Stimulated activated CD8-positive, alpha-beta memory T cell treated with anti-CD3 and anti-CD28 coated beads, Interleukin-2, amount 100 ng/mL, for 48 hours (primary cell): ENCODE measurements at places on chromosomes 5 and 9.

GRCh38 chr9:87718852-87719612 lies 6.9 kb upstream of the CTSL start:
- DNase-seq: no peak

GRCh38 chr9:96417661-96418082 lies 498 bp downstream of the ZNF367 start:
- no peak for DNase-seq

- DNase-seq: no peak
These were observed 4.6 kb downstream of the ISOC1 start for GRCh38 chr5:129099184-129099569.

DNA sequence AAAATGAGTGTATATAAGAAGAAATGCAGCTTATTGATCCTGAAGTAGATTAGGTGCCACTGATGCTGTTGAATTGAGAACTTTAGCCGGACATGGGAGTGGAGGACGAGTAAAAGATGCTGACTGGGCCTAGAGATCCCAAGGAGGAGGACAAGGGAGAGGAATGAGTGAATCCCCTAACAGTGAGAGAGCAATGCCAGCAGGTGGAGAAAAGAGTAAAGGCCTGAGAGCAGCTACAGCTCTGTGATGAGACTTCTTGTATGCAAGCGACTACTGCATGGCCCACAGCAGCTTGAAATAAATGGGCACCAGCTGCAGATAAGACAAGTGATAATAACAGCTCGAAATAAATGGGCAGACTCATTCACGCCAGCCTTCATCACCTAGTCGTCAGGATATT lies 44.5 kb upstream of the JMY start:
- no peak for DNase-seq

- DNase-seq: no peak
These were observed 8.6 kb downstream of the SLC6A3 start for GRCh38 chr5:1436681-1437080.

GRCh38 chr5:36904677-36905076 lies 28.1 kb downstream of the NIPBL start:
- DNase-seq: no peak

GRCh38 chr9:24464319-24464951 lies 81.3 kb downstream of the IZUMO3 start:
- DNase-seq: no peak

DNA sequence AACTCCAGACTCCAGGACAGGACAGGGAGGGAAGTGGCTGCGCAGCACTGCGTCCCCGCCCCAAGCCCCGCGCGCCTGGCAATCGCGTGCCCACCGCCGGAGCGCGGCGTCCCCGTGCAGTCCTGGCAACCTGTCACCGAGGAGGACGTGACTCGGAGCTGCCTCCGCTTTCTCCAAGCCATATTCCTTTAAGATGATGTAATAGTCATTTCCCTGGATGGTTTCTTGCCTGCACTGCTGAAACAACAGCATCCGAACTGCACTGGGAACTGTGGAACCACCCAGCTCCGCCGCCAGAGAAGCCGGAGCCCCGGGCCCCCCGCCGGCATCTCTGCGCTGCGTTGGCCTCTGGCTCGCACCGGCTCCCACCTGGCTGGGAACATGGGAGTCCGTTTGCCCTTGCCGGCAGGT lies 34.5 kb downstream of the KCTD16 start:
- DNase-seq: no peak

DNA sequence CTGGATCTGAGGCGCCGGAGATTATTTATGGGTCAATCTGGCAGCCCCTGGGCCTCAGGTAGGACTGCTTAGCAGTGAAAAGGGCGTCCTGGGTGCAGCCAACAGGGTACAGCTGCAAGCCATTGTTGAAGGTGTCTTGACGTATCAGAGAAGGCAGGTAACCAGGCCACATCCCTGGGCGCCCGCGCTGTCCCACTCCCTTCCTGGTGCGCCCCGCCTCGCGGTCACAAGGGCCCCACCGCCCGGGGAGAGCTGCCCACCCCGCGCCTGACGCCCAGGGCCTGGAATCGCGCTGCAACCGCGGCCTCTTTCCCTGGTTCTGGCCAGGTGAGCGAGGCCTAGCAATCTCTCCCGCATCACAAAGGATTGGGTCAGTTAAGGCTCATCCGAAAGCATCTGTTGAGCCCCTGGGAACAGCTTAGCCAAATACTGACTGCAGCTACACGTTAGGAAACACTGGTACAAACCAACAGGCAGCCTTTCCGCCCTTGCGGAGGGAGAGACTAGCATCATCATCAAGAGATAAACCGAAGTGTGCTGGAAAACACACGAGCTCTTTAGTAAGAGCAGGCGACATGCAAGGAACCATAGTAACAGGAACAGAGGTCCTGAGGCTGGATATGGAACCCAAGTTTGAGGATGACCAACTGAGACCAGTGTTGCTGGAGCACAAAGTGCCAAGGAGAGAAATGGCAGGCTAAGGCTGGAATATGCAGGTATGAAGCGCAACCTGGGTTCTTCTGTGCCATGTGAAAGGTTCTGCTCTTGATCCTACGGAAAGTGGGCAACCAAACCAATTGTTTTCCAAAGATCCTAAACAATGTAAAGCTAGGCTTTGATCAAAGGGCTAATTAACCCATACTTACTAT lies 3.6 kb downstream of the RPS23 start:
- no peak for DNase-seq

DNA sequence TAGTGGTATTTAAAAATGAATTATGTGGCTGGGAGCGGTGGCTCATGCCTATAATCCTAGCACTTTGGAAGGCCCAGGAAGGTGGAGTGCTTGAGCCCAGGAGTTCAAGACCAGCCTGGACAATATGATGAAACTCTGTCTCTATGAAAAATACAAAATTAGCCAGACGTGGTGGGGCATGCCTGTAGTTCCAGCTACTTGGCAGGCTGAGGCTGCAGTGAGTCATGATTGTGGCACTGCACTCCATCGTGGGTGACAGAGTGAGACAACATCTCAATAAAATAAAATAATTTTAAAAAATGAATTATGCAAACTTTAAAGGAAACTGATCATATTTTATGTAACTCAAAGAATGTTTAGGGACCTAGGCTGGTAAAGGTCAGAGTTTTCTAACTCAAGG lies 310.8 kb upstream of the DMRT1 start:
- DNase-seq: no peak

DNA sequence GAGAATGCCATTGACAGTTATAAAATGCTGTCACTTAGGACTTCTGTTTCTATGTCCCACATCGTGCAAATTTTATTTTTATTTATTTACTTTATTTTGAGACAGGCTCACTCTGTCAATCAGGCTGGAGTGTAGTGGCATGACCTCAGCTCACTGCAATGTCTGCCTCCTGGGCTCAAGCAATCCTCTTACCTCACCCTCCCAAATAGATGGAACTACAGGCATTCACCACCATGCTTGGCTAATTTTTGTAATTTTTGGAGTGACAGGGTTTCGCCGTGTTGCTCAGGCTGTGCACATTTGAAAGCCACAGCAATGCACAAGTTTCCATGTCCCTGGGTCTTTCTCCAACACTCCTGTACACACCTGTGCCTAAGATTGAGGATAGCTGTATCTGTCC lies 51.8 kb downstream of the ADAMTS16 start:
- no peak for DNase-seq

- DNase-seq: no peak
These were observed 972.7 kb upstream of the DMAC1 start for GRCh38 chr9:8772302-8772701.

GRCh38 chr9:94875300-94876020 lies 149.0 kb downstream of the AOPEP start:
- DNase-seq: no peak

GRCh38 chr5:39424736-39425637 lies at the start of gene DAB2:
TSS of gene DAB2 (minus strand) at chr5:39424980. CDS start at chr5:39394320, 30,660 bp downstream.
- peak; percentile 21 for DNase-seq

- no peak for DNase-seq
These were observed 36.0 kb upstream of the CREBRF start for GRCh38 chr5:173020154-173020581.

GRCh38 chr5:171323806-171324632 lies 15.0 kb downstream of the TLX3 start:
- DNase-seq: no peak
